CD14-positive monocyte (primary cell): ENCODE measurements at places on chromosomes 4 and X.

DNA sequence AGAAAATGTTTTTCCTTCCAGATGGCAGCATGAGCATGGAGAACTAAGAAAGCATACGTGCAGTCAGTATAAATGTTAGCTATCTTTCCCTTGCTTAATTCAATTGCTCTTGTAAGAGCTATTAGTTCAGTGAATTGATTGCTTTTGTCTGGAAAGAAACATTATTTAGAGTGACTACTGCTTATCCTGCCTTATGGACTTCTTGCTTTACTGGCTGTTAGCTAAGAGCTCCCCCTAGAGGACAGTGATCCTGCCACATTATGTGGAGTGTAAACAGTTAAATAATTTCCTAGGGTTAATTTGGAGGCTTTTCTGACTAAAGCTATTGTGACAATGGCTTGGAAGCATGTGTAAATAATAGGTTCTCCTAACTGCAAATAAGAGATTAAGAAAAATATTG lies 1402.4 kb downstream of the FAM133A start:
- H3K36me3 ChIP-seq: no peaks in the 10 kb centered on the region
- no peak overlapping the region for H3K4me3 ChIP-seq
- H3K27ac ChIP-seq: no peak overlapping the region
- H3K27me3 ChIP-seq: no peaks in the 10 kb centered on the region
- no peaks in the 10 kb centered on the region for H3K4me1 ChIP-seq
- DNase-seq: no peak

DNA sequence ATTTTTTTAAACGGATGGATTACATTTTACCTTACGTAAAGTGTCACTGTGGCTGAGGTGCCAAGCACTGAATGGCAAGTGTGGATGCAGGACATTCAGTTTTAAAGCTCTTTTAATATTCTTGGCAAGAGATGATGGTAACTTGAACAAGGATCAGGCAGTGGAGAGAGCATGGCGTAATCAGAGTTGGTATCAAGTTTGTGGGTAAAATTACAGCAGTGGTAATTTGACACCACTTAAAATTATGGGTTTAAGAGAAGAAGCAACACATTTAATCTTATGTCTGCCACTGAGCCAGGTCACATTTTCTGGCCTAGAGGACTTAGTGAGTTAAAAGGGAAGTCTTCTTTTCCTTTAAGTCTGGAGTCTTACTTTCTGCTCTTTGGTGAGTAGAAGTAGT lies 100.5 kb downstream of the NAA11 start:
- H3K4me1 ChIP-seq: no peaks in the 10 kb centered on the region
- no peak overlapping the region for H3K27ac ChIP-seq
- DNase-seq: no peak

GRCh38 chr4:17817027-17817426 lies 6.2 kb downstream of the NCAPG start:
- H3K27me3 ChIP-seq: no peaks in the 10 kb centered on the region
- H3K4me3 ChIP-seq: no peak overlapping the region
- peaks cover 3% of the 10 kb centered on the region for H3K36me3 ChIP-seq
- DNase-seq: peak; percentile 59

- no peaks in the 10 kb centered on the region for H3K36me3 ChIP-seq
- no peaks in the 10 kb centered on the region for H3K4me1 ChIP-seq
- no peaks in the 10 kb centered on the region for H3K27me3 ChIP-seq
- no peak overlapping the region for H3K4me3 ChIP-seq
- H3K27ac ChIP-seq: no peak overlapping the region
Measured at GRCh38 chr4:123176605-123177004, 220.0 kb upstream of the SPRY1 start.

GRCh38 chr4:8310306-8310705 lies 40.8 kb downstream of the HTRA3 start:
- no peak overlapping the region for H3K27ac ChIP-seq
- no peak for DNase-seq
- H3K27me3 ChIP-seq: no peaks in the 10 kb centered on the region
- H3K4me3 ChIP-seq: no peak overlapping the region

DNA sequence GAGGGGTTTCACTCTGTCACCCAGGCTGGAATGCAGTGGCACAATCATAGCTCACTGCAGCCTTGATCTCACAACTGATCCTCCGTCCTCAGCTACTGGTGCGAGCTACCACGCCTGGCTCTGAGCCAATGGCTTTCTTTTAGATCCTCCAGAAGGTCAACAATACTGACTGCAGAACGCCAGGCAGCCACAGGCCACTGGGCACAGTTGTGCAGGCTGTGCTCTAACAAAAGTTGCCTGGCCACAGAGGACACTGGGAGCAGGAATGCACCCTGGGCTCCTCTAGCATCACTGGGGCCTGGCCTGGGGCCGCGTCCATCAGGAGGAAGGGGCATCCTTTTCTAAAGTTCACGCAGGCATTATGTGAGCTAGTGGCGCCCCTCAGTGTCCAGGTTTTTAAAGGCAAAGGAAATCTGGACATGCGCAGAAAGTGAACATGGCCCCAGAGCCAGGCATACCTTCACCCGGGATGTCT lies 14.9 kb upstream of the PORCN start:
- H3K27ac ChIP-seq: no peak overlapping the region
- H3K4me3 ChIP-seq: no peak overlapping the region
- peaks cover 12% of the 10 kb centered on the region for H3K4me1 ChIP-seq

GRCh38 chr4:112515198-112516065 lies 548 bp downstream of the NEUROG2 start:
- H3K27ac ChIP-seq: no peak overlapping the region
- peak overlapping the region; percentile 80 for H3K4me3 ChIP-seq
- H3K36me3 ChIP-seq: no peaks in the 10 kb centered on the region
- H3K27me3 ChIP-seq: peaks cover 99% of the 10 kb centered on the region
- DNase-seq: peak; percentile 24
- H3K4me1 ChIP-seq: peaks cover 48% of the 10 kb centered on the region

DNA sequence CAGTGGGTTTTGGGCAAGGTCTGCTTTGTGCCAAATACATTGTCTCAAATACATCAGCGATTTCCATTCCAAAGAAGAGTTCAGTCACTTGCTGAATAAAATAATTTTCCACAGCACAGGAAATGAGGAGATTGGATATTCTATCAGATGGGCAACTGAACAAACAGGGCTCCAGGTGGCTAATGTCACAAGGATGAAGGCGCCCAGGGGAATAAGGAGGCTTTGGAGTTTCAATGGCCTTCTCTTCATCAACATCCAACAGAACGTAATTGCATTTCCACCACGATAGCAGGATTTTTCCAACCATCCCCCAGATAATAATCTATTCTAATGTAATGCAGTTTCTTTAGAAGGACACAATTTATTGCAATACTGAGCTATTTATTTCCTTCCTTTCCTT lies 104.7 kb upstream of the KLHL13 start:
- DNase-seq: no peak
- H3K27ac ChIP-seq: no peak overlapping the region
- no peak overlapping the region for H3K4me3 ChIP-seq
- H3K27me3 ChIP-seq: no peaks in the 10 kb centered on the region
- no peaks in the 10 kb centered on the region for H3K36me3 ChIP-seq

GRCh38 chr4:8506373-8507195 lies 66.0 kb downstream of the TRMT44 start:
- H3K27me3 ChIP-seq: no peaks in the 10 kb centered on the region
- DNase-seq: no peak
- H3K4me1 ChIP-seq: no peaks in the 10 kb centered on the region
- no peak overlapping the region for H3K27ac ChIP-seq
- no peak overlapping the region for H3K4me3 ChIP-seq

GRCh38 chrX:106177982-106178321 lies 9.8 kb downstream of the PWWP3B start:
- DNase-seq: no peak
- H3K27me3 ChIP-seq: no peaks in the 10 kb centered on the region
- no peak overlapping the region for H3K27ac ChIP-seq
- H3K4me1 ChIP-seq: no peaks in the 10 kb centered on the region
- H3K36me3 ChIP-seq: no peaks in the 10 kb centered on the region
- no peak overlapping the region for H3K4me3 ChIP-seq

- no peaks in the 10 kb centered on the region for H3K4me1 ChIP-seq
- H3K27ac ChIP-seq: no peak overlapping the region
- H3K27me3 ChIP-seq: no peaks in the 10 kb centered on the region
- no peaks in the 10 kb centered on the region for H3K36me3 ChIP-seq
- DNase-seq: no peak
Measured at GRCh38 chr4:86442881-86443280, 83.0 kb upstream of the MAPK10 start.

GRCh38 chr4:10201381-10202223 lies 85.0 kb upstream of the WDR1 start:
- no peak overlapping the region for H3K4me3 ChIP-seq
- no peaks in the 10 kb centered on the region for H3K36me3 ChIP-seq
- H3K4me1 ChIP-seq: no peaks in the 10 kb centered on the region
- no peak overlapping the region for H3K27ac ChIP-seq
- no peak for DNase-seq
- H3K27me3 ChIP-seq: no peaks in the 10 kb centered on the region

DNA sequence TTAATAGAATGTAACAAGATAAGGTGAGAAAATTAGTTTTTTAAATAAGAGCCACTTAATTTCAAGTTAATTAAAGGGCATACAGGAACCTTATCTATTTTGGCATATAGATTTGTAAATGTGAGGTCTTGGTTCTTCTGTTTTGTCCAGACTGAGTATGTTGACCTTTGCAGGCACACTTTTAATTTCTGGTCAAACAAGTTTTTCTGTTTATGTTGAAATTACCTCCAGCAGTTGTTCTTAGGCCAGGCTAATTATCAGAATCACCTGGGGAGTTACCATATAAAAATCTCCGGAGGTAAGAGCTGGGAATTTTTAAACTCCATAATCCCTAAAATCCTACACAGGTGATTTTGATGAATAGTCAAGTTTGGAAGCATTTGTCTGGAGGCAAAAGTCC lies 227.4 kb upstream of the ANKRD50 start:
- no peaks in the 10 kb centered on the region for H3K27me3 ChIP-seq
- H3K36me3 ChIP-seq: no peaks in the 10 kb centered on the region
- no peak for DNase-seq
- no peak overlapping the region for H3K4me3 ChIP-seq
- no peak overlapping the region for H3K27ac ChIP-seq

DNA sequence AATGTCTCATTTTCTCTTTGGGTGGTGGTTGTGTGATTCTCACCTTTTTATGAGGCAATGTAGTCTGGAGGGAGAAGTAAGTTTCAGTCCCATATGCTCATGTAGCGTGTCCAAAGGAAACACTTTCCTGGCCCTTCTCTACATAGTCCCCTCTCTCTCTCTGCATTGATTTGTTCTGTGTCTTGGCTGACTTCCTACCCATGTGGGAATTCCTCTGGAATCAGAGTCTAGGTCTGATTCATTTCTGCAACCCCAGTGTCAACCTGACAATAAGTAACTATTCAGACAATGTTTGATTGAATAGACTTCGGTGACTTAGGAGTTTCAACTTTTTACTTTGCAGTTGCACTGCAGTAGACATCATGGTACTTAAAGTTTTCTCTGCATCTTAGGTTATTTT lies 2.7 kb upstream of the ALAS2 start:
- no peaks in the 10 kb centered on the region for H3K4me1 ChIP-seq
- no peak for DNase-seq
- H3K4me3 ChIP-seq: no peak overlapping the region
- H3K27me3 ChIP-seq: no peaks in the 10 kb centered on the region

GRCh38 chrX:15158350-15158735 lies 111.5 kb downstream of the ASB9 start:
- peaks cover 10% of the 10 kb centered on the region for H3K4me1 ChIP-seq
- H3K27ac ChIP-seq: no peak overlapping the region
- peak; percentile 13 for DNase-seq
- peaks cover 5% of the 10 kb centered on the region for H3K27me3 ChIP-seq

DNA sequence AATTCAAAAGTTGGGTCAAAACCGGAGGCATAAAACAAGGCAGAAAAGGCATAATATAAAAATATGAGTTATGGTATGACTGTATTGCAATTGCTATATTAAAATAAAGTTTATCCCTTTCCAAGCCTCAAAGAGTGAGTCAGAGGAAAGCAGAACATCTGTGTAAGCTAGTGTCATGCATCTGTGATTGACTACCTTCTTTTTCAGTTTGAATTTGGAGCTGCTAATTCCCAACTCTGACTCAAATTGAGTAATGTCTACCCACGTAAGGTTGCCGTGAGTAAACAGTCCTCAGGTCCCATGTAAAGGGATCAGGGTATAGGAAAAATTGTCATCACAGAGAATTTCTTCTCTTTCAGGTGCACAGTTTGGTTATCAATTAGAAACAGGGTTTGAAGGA lies 6.5 kb upstream of the SLITRK4 start:
- H3K4me1 ChIP-seq: no peaks in the 10 kb centered on the region
- H3K27ac ChIP-seq: no peak overlapping the region
- DNase-seq: no peak
- H3K4me3 ChIP-seq: no peak overlapping the region

GRCh38 chr4:7843831-7844593 lies 95.6 kb downstream of the AFAP1 start:
- no peak overlapping the region for H3K27ac ChIP-seq
- H3K36me3 ChIP-seq: no peaks in the 10 kb centered on the region
- H3K4me3 ChIP-seq: no peak overlapping the region
- no peak for DNase-seq
- H3K27me3 ChIP-seq: no peaks in the 10 kb centered on the region
- no peaks in the 10 kb centered on the region for H3K4me1 ChIP-seq

- H3K4me1 ChIP-seq: no peaks in the 10 kb centered on the region
- no peak overlapping the region for H3K27ac ChIP-seq
- no peak for DNase-seq
- H3K27me3 ChIP-seq: no peaks in the 10 kb centered on the region
Measured at GRCh38 chrX:140317462-140317861, 187.4 kb downstream of the SOX3 start.

GRCh38 chrX:2559124-2559523 lies 58.3 kb upstream of the DHRSX start:
- no peaks in the 10 kb centered on the region for H3K4me1 ChIP-seq
- DNase-seq: no peak
- H3K27me3 ChIP-seq: no peaks in the 10 kb centered on the region
- H3K4me3 ChIP-seq: no peak overlapping the region

DNA sequence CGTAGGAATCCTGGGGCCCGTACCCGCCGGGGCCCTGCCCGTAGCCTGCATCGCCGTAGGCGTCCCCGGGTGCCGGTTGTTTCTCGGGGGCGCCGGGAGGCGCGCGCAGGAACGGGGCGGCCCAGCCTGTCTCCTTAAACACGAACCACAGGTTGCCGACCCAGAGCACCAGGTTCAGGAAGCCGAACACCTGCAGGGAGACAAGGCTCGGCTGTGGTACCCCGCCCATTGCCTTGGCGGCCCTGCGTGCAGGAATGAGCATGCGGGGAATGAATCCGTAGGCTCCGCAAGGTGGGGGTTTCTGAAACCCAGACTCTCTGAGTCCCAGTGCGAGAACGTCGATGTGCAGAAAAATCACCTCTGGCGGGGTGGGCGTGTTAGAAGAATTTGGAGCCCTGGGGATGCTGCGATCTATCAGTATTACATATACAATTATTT lies 5.4 kb upstream of the PRICKLE3 start:
- DNase-seq: no peak
- H3K36me3 ChIP-seq: no peaks in the 10 kb centered on the region
- H3K4me3 ChIP-seq: peak overlapping the region; percentile 79
- peak overlapping the region; percentile 52 for H3K27ac ChIP-seq
- H3K4me1 ChIP-seq: peaks cover 2% of the 10 kb centered on the region

DNA sequence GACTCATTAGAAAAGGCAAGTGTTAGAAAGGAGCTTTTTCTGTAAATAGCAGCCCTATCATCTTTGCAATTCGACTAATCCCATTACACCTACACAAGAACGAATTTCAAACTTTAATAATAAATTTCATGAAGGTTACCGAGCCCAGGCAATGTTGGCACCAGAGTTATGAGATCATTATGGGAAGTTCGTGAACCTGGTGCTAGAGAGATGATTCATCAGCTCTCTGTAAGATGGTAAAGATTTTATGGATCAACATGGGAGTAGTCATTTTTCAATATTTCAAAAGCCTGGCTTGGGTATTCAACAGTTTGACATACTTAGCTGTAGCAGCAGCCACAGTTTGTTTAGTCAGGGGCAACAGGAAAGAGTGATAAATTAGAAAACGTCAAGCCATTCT lies 35.8 kb downstream of the AMELX start:
- no peak overlapping the region for H3K4me3 ChIP-seq
- H3K27ac ChIP-seq: no peak overlapping the region
- DNase-seq: no peak
- no peaks in the 10 kb centered on the region for H3K4me1 ChIP-seq
